ENCODE measurements at places on chromosomes 2 and 18.

DNA sequence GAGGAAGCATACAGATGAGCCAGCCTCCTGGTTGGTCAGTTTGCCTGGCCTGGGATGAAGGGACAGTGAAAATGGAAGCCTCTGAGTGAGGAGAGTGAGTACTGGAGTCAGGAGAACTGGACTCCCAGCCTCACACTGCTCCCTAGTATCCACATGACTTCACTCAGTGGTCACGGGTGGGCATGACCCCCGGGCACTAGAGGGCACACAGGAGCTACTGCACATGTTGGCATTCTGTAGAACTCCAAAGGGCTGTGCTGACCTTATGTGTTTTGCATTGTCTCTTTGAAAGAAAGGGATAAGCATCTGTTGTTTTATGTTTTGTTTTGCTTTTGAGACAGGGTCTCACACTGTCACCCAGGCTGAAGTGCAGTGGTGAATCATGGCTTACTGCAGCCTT lies 23.7 kb downstream of the NCAPH start:
- H3K4me3 ChIP-seq = no peak overlapping the region
- no peak for DNase-seq
- no peaks in the 10 kb centered on the region for H3K4me1 ChIP-seq

- no peaks in the 10 kb centered on the region for H3K27me3 ChIP-seq
- H3K36me3 ChIP-seq = no peaks in the 10 kb centered on the region
- no peak for DNase-seq
- no peak overlapping the region for H3K4me3 ChIP-seq
- peaks cover 3% of the 10 kb centered on the region for H3K4me1 ChIP-seq
- no peak overlapping the region for H3K27ac ChIP-seq
These were observed 35.2 kb downstream of the CNGA3 start for GRCh38 chr2:98381494-98381893.

GRCh38 chr18:61203151-61203550 lies 130.1 kb upstream of the CDH20 start:
- no peaks in the 10 kb centered on the region for H3K27me3 ChIP-seq
- DNase-seq = no peak
- no peak overlapping the region for H3K27ac ChIP-seq
- H3K4me3 ChIP-seq = no peak overlapping the region

- no peaks in the 10 kb centered on the region for H3K4me1 ChIP-seq
- H3K4me3 ChIP-seq = no peak overlapping the region
- H3K27ac ChIP-seq = no peak overlapping the region
- DNase-seq = no peak
These were observed 67.6 kb downstream of the SCN1A start for GRCh38 chr2:166060191-166060590.

DNA sequence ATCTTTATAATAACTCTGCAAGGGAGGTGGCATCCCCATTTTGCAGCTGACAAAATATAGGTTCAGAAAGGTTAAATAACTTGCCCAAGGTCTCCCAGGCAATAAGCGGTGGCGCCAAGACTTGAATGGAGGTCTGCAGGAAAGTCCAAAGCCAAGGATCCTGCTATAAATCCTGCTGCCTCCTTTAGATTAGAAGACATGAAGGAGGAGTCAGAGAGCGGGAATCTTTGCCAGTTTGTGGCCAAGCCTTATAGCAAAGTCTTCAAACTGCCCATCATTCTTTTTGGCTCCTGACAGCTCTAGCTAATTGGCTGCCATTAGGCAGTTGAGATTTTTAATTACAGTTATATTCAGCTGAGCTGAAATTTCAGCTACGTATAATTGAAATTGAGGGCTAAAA lies 114.3 kb downstream of the C1D start:
- no peaks in the 10 kb centered on the region for H3K36me3 ChIP-seq
- no peaks in the 10 kb centered on the region for H3K4me1 ChIP-seq
- H3K27me3 ChIP-seq = no peaks in the 10 kb centered on the region
- no peak overlapping the region for H3K27ac ChIP-seq

DNA sequence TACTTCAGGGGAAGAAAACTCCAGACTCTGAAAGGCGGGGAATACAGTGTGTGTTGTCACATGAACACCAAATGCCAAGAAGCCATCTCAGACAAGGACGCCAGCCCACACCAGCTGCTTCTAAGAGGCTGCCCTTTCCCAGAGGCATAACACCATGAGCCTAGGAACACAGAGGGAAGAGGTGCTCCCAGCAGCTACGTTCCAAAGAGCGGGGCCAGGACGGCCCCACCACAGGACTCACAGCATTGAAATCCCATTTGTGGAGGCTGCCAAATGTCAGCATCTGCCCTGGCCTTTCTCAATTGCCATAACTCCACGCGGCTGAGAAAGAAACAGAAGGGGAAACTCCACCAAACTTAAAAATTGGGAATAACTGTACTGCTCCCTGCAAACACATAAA lies 20.1 kb upstream of the ID2 start:
- H3K4me3 ChIP-seq = no peak overlapping the region
- DNase-seq = no peak
- no peaks in the 10 kb centered on the region for H3K27me3 ChIP-seq
- H3K36me3 ChIP-seq = no peaks in the 10 kb centered on the region
- H3K27ac ChIP-seq = peak overlapping the region; percentile 75
- no peaks in the 10 kb centered on the region for H3K4me1 ChIP-seq

DNA sequence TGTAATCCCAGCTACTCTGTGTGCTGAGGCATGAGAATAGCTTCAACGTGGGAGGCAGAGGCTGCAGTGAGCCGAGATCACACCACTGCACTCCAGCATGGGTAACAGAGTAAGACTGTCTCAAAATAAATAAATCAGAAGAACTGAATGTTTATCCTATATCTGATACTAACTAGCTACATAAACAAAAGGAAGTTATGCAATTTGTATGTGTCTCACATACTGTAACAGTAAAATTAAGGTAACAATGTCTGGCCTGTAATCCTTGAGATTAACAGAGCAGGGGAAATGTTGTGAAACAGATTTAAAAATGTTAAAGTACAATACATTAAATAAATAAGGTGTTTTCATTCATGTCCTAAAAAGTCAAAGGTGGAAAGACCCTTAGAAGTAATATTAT lies 150.8 kb downstream of the MEMO1 start:
- H3K4me1 ChIP-seq = no peaks in the 10 kb centered on the region
- H3K27me3 ChIP-seq = no peaks in the 10 kb centered on the region
- no peaks in the 10 kb centered on the region for H3K36me3 ChIP-seq
- no peak for DNase-seq

DNA sequence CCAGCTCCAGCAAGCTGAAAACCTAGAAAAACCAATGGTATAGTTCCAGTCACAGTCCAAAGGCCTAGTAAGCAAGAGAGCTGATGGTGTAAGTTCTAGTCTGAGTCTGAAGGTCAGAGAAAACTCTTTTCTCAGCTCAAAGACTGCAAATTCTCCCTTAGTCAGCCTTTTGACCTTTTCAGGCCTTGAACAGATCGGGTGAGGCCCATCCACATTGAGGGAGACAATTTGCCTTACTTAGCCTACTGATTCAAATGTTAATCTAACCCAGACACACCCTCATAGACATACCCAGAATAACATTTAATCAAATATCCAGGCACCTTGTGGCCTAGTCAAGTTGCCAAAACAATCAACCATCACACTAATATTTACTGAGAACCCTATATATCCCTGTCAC lies 110.8 kb upstream of the KCNJ3 start:
- DNase-seq = no peak
- no peaks in the 10 kb centered on the region for H3K36me3 ChIP-seq
- no peak overlapping the region for H3K27ac ChIP-seq

DNA sequence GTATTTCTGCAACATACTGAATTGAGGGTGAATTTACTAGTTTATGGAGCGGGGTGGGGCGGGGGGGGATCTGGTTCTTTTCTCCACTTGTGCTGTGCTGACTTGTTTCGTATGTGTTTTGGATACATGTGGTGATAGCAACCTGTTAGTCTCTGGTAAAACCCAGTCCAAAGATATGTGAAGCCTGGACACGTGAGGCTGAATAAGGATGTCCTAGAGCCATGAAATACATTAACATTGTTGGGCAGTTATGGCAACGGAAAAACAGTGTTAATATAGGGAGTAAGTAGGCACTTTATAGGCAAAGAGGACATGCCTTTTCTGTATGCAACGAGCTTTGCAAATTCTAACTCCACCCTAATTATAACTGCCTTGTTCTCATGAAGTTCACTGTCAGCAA lies 42.1 kb upstream of the NEMP2 start:
- H3K27me3 ChIP-seq = no peaks in the 10 kb centered on the region
- H3K4me1 ChIP-seq = peaks cover 14% of the 10 kb centered on the region
- H3K36me3 ChIP-seq = no peaks in the 10 kb centered on the region
- H3K27ac ChIP-seq = no peak overlapping the region
- DNase-seq = no peak

- H3K4me1 ChIP-seq = no peaks in the 10 kb centered on the region
- no peak overlapping the region for H3K27ac ChIP-seq
- no peak for DNase-seq
- no peaks in the 10 kb centered on the region for H3K36me3 ChIP-seq
These were observed 4.8 kb downstream of the RNPEPL1 start for GRCh38 chr2:240573071-240573515.

- H3K27ac ChIP-seq = no peak overlapping the region
- H3K4me3 ChIP-seq = no peak overlapping the region
- no peaks in the 10 kb centered on the region for H3K4me1 ChIP-seq
- H3K36me3 ChIP-seq = no peaks in the 10 kb centered on the region
These were observed 216.8 kb upstream of the HNMT start for GRCh38 chr2:137747509-137747908.

- H3K4me3 ChIP-seq = no peak overlapping the region
- peaks cover 44% of the 10 kb centered on the region for H3K4me1 ChIP-seq
- no peaks in the 10 kb centered on the region for H3K36me3 ChIP-seq
- DNase-seq = peak; percentile 45
- H3K27me3 ChIP-seq = no peaks in the 10 kb centered on the region
- peak overlapping the region; percentile 88 for H3K27ac ChIP-seq
These were observed 27.9 kb downstream of the TMEM17 start for GRCh38 chr2:62478093-62478580.

DNA sequence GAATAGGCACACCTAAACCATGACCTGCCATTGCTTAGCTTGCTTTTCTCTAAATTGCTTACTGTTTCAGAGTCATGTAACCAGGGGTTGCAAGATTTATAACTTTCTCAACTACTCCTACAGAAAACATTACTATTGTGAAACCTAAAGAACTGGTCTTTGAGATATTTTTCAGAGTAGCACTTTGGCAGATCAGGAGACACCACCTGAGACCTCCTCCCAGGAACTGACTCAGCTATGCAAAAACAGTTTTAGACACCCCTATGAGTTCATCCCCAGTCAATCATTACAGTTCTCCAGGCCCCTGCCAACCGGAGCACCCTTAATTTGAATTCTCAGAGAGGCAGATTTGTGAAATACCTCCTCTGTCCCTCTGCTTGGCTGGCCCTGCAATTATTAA lies 80.3 kb downstream of the MBOAT2 start:
- H3K27ac ChIP-seq = no peak overlapping the region
- H3K4me1 ChIP-seq = peaks cover 10% of the 10 kb centered on the region
- no peaks in the 10 kb centered on the region for H3K36me3 ChIP-seq
- no peaks in the 10 kb centered on the region for H3K27me3 ChIP-seq

DNA sequence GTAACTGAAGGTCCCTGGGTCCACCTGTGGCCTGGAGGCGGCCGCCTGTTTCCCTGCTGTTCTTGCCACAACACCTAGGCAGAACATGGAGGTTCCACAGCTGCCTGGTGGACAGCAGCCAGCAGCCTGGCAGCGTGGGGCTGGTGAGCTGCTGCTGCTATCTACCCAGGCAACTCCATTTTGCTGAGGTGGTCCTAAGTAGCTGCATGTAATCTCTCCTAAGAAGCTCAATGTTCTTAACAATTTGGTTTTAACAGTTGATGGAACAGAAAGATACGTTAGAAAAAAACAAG lies 66.7 kb downstream of the NDUFA10 start:
- no peak overlapping the region for H3K4me3 ChIP-seq
- H3K4me1 ChIP-seq = peaks cover 4% of the 10 kb centered on the region
- H3K36me3 ChIP-seq = peaks cover 56% of the 10 kb centered on the region

DNA sequence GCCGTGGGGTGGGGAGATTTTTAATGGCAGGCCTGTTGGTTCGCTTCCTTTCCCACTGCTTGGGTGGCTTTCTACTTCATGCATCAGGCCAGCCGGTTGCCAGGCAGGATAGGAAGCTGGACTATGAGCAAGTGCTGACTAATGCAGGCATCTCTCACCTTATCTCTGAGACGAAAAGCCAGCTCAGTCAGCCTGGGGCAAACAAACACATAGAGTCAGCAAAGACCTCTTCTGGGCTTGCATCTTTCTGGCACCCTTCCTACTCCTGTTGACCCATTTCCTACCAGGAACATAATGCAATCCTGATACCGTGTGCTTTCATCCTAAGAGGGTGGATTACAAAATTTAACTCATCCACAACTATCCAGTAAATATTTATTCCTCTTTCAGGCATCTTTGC lies 416.6 kb upstream of the MEX3C start:
- no peaks in the 10 kb centered on the region for H3K27me3 ChIP-seq
- H3K4me1 ChIP-seq = no peaks in the 10 kb centered on the region
- H3K27ac ChIP-seq = no peak overlapping the region
- H3K36me3 ChIP-seq = no peaks in the 10 kb centered on the region

- no peak overlapping the region for H3K27ac ChIP-seq
- no peaks in the 10 kb centered on the region for H3K27me3 ChIP-seq
- no peaks in the 10 kb centered on the region for H3K36me3 ChIP-seq
- H3K4me3 ChIP-seq = no peak overlapping the region
- H3K4me1 ChIP-seq = peaks cover 27% of the 10 kb centered on the region
- DNase-seq = no peak
These were observed 28.3 kb downstream of the HS6ST1 start for GRCh38 chr2:128290356-128290755.

DNA sequence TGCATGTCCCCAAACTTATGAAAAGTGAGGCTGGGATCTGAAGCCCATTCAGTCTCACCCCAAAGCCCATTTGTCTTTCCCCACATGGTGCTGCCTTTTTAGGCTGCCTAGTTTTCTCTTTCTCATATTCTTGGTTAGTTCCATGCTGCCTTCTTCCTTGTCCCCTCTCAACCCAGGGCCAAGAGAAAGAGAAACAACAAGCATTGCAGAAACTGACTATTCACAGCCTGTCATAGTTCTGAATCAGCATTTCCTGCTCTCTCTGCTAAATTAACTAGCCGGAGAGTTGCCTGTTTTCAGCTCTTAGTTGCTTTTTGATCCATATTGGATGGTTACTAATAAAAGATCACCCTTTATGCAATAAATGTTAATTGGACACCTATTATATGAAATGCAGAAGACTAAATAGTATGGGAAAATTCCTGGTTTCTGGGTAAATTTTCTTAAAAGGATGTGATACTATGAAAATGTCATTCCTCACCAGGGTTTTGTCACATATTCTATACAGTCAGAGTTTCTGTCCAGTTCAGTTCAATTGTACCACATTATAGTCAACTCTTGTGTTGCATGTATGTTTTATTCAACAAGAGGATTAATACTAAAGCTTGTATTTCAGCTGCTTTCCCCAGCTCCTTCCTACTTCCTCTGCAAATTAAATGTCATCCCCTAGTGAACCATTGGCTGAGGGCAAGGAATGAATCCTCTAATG lies 246.5 kb downstream of the GALR1 start:
- H3K4me3 ChIP-seq = no peak overlapping the region
- H3K27ac ChIP-seq = no peak overlapping the region
- no peak for DNase-seq
- H3K4me1 ChIP-seq = no peaks in the 10 kb centered on the region

GRCh38 chr2:47918043-47918442 lies 11.7 kb upstream of the FBXO11 start:
- H3K4me3 ChIP-seq = no peak overlapping the region
- no peak for DNase-seq

All from tibial nerve (tissue), 4 donors.